ENCODE measurements at places on chromosomes 13 and 19.

GRCh38 chr13:20594280-20594679 lies 27.3 kb downstream of the IFT88 start:
- DNase-seq, result no peak

DNA sequence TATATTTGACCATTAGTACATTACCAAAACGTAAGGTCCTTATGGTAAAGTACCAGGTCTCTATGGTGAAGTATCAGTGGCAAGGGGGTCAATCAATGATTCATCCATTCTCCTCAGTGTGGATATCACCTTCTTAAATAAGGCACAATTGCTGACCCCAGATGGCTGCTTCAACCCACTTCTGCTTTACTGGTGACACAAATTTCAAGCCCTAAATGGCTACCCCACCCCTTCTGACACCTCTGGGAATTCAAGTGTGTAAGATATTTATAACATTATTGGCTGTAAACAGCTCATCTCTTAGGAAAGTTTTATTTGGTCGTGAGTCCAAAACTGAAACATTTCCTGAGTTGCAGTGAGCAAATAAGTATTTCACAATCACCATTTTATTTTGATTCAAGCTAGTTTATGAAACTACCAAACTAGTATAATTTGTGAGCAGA lies 7.9 kb upstream of the WBP4 start:
- no peak for DNase-seq

GRCh38 chr13:22915442-22916082 lies 265.2 kb upstream of the SGCG start:
- no peak for DNase-seq

DNA sequence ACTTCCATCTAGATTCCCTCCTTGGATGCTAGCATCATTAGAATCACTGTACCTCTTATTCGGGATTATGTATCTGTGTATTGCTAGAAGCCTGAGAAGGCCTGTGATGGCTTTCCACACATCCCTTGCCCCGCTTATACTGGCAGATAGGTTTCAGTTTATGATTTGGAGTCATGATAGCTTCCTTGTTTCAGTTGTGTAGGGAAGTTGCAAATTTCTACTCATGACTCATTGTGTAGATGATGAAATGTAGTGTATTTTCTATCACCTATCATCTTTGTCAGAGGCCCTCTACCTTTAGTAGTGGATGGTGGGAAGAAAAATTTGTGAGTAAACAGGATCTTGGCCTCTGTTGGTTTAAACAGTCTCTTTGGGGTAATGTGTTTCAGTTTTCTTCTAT lies 165.2 kb downstream of the GGACT start:
- no peak for DNase-seq

GRCh38 chr13:59890054-59890453 lies 273.7 kb downstream of the DIAPH3 start:
- no peak for DNase-seq

GRCh38 chr19:47897861-47898260 lies 11.7 kb upstream of the SULT2A1 start:
- DNase-seq, result no peak

GRCh38 chr19:30450100-30450499 lies 77.9 kb downstream of the ZNF536 start:
- DNase-seq, result peak; percentile 10

- no peak for DNase-seq
These were observed 7.0 kb downstream of the SBNO2 start for GRCh38 chr19:1166872-1167573.

DNA sequence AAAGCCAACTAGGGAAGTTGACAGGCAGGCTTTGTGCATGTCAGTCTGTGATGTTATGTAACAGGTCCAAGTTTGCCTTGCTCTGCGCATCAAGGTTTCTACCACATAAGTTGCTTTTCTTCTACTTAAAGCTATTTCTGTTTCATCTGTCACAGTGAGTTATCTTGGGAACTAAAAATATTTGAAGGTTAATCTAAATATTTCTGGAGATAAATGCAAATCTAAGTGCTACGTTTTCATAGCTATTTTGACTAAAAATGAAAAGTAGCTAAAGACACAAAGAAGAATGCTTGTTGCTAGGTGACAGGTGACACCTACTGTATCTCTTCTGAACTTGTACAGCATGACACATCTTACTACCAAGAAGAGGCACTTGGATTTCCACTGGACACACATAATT lies 135.6 kb downstream of the KLF12 start:
- no peak for DNase-seq

GRCh38 chr13:68851026-68851425 lies 1256.6 kb upstream of the ATXN8OS start:
- no peak for DNase-seq

DNA sequence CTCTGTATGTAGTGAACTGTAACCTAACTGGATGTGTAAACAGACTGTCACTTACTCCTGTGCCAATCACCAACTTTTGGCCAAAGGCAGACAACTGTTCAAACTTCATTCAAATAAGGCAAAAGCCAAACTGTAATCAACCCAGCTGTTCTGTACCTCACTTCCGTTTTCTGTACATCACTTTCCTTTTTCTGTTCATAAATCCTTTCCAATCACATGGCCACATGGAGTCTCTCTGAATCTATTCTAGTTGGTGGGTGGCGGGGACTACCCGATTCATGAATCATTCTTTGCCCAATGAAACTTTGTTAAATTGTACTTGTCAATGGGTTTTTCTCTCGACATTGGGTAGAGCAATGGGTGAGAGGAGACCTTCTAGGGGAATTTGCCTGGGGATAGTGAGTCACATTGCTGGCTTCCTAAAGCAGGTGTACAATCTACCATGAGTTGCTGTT lies 178.3 kb upstream of the RFC3 start:
- no peak for DNase-seq

DNA sequence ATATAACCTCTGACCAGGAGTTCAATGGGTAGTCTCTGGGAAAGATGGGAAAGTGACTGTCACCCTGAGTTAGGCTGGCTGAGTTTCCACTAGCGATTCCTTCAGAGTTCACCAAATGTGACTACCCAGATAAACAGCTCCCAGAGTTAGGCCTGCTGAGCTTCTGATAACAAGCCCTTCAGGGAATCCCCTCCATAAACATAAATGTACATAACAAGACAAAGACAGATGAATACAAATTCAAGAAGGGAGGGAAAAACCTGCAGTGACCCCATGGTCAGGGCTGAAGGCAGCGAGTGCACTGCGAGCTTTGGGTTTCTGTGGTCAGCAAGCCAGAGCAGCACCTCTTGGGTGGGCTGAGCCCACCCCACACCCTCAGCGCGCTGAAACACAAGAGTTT lies 25.4 kb upstream of the CEACAM4 start:
- DNase-seq, result no peak

DNA sequence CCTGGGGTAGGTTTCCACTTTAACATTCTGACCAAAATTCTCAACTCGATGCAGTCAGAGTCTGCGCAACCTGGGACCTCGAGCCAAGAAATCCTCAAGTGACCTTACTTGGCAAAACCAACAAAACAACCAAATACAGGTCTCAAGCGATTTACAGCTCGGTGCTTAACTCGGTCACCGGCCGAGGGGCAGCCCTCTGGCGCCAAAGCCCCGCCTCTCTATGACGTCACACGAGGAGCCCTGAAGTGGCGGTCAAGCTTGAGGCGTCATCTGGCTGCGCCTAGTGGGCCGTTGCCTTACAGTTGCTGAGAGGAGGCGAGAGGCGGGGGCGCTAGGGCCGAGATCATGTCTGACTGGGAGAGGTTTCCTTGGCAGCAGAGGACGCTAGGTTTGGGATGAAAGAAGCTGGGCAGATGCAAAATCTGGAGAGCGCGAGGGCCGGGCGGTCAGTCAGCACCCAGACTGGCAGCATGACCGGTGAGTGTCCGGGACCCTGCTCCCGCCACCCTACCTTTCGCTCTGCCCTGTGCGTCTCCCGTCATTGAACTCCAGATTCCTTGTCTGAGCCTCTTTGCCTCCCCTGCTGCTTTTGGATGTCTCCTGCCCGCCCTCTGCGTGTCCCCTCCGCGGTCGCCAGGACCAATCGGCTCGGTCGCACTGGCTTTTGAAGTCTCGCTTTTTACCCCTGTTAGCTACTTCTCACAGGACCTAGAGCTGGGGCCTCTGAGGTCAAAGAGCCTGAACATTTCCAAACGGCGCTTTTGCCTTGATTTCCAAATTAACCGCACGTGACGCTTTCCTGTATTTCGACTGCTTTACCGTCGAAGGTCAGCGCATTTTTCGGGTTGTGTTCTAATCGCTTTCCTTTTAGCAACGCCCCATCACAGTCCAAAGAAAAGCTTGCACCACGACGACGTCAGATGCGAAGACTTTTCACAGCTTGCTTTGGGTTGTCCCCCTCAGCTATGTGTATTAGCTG lies at the start of gene CDADC1:
Gene CDADC1 (plus strand): TSS at position 283 of the 979 bp plus-strand sequence. CDS start 113 bp downstream, at position 396.
- DNase-seq, result peak; percentile 78

DNA sequence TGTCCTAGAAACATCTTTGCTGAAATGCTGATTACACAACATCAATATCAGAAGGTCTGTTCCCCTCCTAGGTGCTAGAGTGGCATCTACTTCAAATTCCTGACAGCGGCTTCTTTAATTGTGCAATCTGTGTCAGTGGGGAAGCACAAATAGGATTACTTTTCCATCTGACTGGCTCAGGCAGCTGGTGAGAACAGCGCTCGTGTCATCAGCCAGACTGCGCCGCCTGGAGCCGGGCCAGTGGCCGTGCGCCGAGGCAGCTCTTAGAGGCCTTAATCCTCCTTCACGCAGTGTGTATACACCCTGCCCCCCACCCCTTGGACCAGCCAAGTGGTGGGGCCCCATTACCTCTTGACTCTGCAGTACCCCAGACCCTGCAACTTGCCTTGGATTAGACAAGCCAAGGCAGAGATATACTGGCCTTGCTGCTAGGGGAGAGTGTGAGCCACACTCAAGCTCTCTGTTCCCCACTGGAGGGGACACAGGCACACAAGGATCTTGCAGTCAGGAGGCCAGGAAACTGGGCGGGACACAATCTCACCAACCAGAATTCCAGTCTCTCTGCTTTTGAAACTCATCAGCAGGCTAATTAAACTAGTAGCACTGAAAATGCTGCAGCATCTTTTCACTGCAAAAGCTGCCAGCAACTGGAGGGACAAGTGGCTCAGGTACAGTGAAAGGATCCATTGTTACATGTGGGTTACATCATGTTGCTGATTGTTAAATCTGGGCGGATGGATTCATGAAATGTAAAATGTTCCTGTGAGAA lies 48.9 kb upstream of the EPHX3 start:
- no peak for DNase-seq

DNA sequence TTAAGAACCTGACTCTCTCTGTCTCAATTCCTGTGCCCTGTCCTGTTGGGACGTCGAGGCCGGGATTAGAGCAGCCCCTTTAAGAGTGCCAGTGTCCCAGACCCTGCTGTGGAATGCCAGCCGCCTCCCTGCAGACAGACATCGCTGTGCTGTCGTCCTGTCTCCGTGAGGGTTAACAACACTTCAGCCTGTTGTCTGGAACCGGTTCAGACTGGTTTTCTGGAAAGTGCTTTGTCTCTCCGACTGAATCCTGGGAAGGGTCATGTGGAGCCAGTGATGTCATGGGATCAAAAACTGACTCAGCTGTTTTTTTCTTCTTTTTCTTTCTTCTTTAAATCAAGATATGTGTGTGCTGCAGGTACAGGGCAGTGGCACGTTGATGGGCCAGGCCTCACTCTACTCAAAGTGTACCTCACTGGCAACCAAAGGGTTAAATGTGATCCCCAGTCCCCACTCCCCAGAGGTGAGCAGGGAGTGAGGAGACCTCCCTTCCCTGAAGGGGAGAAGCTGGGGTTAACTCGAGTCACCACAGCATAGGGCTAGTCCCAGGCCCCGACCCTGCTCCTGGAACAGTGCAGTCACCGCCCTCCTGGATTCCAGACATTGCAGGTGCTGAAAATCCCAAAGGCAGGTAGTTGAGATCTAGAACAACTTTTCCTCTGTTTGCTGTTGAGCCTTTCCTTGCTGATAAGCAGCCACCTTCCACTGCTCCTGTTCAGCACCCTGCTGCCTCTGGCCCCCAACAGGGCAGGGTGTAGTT lies 50.8 kb downstream of the TSSK6 start:
- DNase-seq, result no peak

- DNase-seq, result no peak
These were observed 15.5 kb downstream of the ZNF610 start for GRCh38 chr19:52351512-52351911.

DNA sequence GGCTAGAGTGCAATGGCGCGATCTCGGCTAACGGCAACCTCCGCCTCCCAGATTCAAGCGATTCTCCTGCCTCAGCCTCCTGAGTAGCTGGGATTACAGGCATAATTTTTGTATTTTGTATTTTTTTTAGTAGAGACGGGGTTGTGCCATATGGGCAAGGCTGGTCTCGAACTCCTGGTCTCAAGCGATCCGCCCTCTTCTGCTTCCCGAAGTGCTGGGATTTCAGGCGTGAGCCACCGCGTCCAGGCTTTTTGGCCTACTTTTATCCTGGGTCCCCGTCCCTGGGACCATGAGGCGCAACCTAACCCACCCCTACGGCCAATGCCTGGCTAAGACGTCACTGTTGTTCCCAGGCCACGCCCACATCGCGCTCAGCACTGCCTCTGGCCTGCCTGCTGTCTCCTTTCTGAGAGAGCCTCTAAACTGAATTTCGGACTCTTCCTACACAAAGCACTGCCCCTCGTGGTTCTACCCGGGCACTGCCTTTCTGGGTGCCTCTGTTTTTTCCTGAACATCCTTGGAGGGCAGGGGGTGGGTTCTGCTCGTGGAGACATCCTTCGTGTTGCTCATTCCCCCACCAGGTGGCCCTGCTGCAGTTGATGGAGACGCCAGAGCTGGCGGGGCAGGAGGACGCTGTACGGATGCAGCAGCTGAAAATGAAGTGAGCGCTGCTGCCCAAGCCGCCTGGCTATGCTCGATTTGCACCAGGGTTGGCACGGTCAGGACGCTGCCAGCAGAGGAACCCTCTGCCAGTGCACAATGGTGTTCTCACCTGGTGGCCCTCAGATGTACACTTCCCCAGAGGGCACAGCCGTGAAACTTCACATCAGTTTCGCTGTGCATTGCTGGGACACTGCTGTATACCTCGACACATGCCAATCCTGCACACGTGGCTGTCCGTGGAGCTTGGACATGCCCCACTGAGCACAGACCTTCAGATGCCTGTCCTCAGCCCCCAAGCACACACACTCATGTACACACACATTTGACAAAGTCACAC lies 2.0 kb downstream of the REX1BD start:
- DNase-seq, result no peak

GRCh38 chr13:23987331-23987894 lies 90.1 kb upstream of the C1QTNF9B start:
- DNase-seq, result peak; percentile 44

DNA sequence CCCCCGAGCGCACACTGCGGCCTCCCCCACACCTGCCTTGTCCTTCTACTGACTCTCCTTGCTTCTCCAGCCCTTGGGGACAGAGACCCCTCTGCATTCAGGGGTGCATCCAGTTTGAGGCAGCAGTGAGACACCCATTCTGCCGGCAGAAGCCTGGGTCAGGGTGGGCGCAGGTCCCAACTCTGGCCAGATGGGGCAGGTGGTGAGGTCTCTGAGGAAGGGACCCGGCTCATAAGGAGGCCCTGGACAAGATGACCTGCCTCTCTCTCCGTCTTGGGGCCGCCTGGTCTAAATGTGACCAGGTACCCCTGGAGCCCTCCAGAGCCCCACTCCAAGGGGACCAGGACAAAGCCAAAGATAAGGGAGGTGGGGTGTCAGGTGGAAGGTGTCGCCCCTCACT lies 6.1 kb downstream of the CHERP start:
- DNase-seq, result no peak

All from AG09319 (cell line).